ENCODE measurements at places on chromosomes 7 and 10. TPM values are rescaled to one million over a fixed set of nuclear protein-coding genes. Genes with fewer than 3 reads are reported as not detected.

GRCh38 chr7:135205850-135206249 is 5.5 kb downstream of the WDR91 start:
- H3K36me3 ChIP-seq: peaks cover 14% of the 10 kb centered on the region
- H3K4me3 ChIP-seq: no peak overlapping the region
- H3K27ac ChIP-seq: no peak overlapping the region
- H3K27me3 ChIP-seq: no peaks in the 10 kb centered on the region

GRCh38 chr7:120760851-120761250 is 97.1 kb downstream of the TSPAN12 start:
- H3K36me3 ChIP-seq: no peaks in the 10 kb centered on the region
- no peak overlapping the region for H3K27ac ChIP-seq
- no peaks in the 10 kb centered on the region for H3K4me1 ChIP-seq
- no peaks in the 10 kb centered on the region for H3K27me3 ChIP-seq
- H3K4me3 ChIP-seq: no peak overlapping the region
- no peak for DNase-seq

DNA sequence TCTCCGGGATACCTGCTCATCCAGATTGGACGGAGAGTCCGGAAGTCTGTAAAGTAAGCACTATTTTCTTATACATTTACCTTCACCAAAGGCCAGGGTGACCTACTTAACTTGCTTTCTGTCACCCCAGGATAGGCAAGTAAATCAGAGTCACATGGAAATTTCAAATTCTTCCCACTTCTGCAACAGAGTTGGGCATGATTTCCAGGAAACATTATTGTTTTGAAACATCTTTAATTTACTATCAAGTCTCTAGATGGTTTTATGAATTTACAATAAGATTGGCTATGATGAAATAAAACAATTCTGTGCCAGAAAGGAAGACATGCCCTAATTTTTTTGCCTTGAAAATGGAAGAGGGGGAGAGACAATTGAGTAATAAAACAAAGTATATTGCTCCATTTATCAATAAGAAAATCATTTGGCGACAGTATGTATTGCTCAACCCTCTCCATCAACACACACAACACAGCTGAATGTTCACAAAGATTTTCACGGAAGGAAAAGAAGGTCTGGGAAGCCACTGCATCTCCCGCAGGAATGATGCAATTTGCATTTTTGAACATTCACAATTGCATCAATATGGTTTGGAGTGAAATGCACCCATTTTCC is 702.8 kb downstream of the PARD3 start:
- H3K36me3 ChIP-seq: peaks cover 23% of the 10 kb centered on the region
- no peak for DNase-seq
- H3K4me3 ChIP-seq: no peak overlapping the region
- no peak overlapping the region for H3K27ac ChIP-seq
- H3K4me1 ChIP-seq: peaks cover 37% of the 10 kb centered on the region

GRCh38 chr7:80593869-80594586 is 44.4 kb upstream of the CD36 start:
- no peaks in the 10 kb centered on the region for H3K27me3 ChIP-seq
- no peaks in the 10 kb centered on the region for H3K36me3 ChIP-seq
- H3K4me1 ChIP-seq: no peaks in the 10 kb centered on the region
- DNase-seq: no peak
- H3K4me3 ChIP-seq: no peak overlapping the region

GRCh38 chr7:157775560-157776332 is 438.9 kb downstream of the DNAJB6 start:
- H3K27ac ChIP-seq: no peak overlapping the region
- no peaks in the 10 kb centered on the region for H3K4me1 ChIP-seq
- DNase-seq: no peak
- no peak overlapping the region for H3K4me3 ChIP-seq

DNA sequence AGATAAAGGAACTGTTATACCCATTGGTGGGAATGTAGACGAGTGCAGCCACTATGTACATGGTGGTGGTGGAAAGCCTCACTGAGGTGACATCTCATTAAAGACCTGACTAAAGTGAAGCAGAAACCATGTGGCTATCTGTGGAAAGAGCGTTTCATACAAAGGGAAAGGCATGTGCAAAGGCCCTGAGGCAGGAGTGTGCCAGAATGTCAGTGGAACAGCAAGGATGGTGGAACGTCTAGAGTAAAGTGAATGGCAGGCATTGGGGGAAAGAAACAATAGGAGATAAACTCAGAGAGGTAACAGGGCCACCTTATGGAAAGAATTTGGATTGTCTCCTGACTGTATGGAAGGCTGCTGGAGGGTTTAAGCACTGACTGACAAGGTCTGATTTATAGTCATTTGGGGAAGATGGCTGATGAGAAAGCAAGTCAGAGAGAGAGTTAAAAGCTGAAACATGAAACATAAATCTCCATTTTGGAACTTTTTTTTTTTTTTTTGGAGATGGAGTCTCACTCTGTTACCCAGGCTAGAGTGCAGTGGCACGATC is 245.7 kb downstream of the STK31 start:
- DNase-seq: no peak
- no peak overlapping the region for H3K27ac ChIP-seq
- H3K4me1 ChIP-seq: peaks cover 12% of the 10 kb centered on the region

DNA sequence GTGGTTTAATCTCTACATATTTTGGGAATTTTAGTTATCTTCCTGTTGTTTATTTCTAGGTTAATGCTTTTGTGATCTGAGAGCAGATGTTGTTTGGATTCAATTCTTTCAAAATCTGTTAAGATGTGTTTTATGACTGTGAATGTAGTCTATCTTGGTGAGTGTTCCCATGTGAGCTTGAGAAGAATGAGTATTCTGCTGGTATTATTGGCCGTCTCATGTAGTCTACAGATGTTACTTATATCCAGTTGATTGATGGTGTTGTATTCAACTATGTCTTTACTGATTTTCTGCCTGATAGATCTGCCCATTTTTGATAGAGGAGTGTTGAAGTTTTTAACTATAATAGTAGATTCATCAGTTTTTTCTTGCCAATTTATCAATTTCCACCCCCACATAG is 141.4 kb upstream of the FOXP2 start:
- DNase-seq: no peak
- no peak overlapping the region for H3K27ac ChIP-seq
- no peak overlapping the region for H3K4me3 ChIP-seq
- no peaks in the 10 kb centered on the region for H3K36me3 ChIP-seq
- no peaks in the 10 kb centered on the region for H3K4me1 ChIP-seq

DNA sequence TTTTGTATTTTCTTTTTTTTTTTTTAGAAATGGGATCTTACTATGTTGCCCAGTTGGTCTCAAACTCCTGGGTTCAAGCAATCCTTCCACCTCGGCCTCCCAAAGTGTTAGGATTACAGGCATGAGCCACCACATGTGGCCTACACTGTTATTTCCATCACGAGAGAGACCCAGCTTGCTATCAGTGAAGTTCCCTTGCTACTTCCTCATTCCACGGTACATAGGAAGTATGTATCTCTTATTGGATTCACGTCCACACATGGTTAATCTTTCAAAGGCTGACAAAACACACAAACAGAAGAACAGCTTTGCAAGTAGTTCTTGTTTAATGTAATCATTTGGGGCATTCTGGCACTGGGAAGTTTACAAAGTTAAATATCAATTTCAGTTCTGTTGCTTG is 50.9 kb downstream of the DCLRE1A start:
- DNase-seq: no peak
- H3K27ac ChIP-seq: peak overlapping the region; percentile 26

- no peak for DNase-seq
- H3K27me3 ChIP-seq: no peaks in the 10 kb centered on the region
- no peaks in the 10 kb centered on the region for H3K36me3 ChIP-seq
- no peak overlapping the region for H3K4me3 ChIP-seq
- H3K4me1 ChIP-seq: no peaks in the 10 kb centered on the region
These were observed 83.7 kb upstream of the CCDC71L start for GRCh38 chr7:106744563-106745091.

DNA sequence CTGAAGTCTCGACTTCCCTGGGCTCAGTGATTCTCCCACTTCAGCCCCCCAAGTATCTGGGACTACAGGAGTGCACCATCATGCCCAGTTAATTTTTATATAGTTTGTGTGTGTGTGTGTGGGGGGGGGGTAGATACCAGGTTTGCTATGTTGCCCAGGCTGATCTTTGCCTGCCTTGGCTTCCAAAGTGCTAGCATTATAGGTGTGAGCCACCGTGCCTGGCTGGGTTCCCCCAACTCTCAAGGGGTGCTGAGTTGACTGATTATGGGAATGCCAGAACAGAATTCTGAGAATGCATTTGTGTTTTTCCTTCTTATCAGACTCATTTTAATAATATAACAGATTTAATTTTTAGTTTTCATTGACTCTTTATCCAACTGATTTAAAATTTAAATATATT is 19.5 kb downstream of the RPA3 start:
- H3K4me3 ChIP-seq: no peak overlapping the region
- no peaks in the 10 kb centered on the region for H3K27me3 ChIP-seq
- no peaks in the 10 kb centered on the region for H3K36me3 ChIP-seq
- H3K4me1 ChIP-seq: peaks cover 12% of the 10 kb centered on the region
- no peak for DNase-seq

DNA sequence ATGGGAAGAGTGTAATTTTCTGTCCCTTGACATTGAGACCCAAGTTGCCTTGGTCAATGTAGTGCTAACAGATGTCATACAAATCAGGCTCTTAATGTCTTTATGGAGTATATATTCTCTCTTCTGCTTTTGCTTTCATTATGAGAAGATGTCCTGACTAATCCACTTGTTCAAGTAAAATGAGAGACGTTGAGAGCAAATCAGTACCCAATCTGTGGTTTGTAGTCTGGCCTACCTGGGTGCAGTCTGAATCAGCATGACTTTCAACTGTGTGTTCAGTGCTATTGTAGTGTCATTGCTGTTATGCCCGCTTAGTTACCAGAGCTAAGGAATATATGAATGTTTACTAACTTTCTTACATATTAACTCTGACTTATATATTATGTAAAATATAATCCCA is 612.4 kb downstream of the ANKRD7 start:
- H3K4me1 ChIP-seq: no peaks in the 10 kb centered on the region
- H3K36me3 ChIP-seq: no peaks in the 10 kb centered on the region
- H3K27me3 ChIP-seq: no peaks in the 10 kb centered on the region
- no peak overlapping the region for H3K4me3 ChIP-seq
- H3K27ac ChIP-seq: no peak overlapping the region
- DNase-seq: no peak

DNA sequence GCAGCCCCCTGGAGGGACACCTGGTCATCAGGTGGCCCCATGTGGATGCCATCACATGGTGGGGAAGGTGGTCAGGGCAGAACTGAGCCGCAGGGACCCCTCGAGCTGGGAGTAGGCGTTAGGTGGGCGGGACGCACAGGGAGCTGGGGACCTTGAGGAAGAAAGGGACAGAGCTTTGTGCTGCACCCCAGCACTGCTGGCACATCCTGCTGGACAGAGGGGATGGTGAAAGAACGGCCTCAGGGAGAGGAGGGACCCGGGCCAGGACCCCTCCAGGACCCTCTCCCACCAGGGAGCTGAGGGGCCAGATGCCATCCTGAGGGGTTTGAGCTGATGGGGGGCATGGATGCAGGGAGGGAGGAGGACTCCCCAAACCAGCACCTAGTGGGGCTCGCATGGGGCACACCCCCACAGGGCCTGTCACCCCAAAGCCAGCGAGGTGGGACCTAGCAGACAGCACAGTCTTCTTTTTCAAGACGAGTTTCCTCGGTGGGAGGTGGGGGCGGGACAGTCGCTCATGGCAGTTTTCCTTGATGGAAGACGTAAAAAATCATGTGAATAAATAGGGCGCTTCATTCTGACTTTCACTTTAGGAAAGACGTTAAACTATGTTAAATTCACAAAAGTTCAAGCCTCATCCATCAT is 43.3 kb downstream of the STK32C start:
- no peak for DNase-seq
- no peak overlapping the region for H3K4me3 ChIP-seq
- H3K36me3 ChIP-seq: no peaks in the 10 kb centered on the region
- H3K27me3 ChIP-seq: peaks cover 4% of the 10 kb centered on the region

DNA sequence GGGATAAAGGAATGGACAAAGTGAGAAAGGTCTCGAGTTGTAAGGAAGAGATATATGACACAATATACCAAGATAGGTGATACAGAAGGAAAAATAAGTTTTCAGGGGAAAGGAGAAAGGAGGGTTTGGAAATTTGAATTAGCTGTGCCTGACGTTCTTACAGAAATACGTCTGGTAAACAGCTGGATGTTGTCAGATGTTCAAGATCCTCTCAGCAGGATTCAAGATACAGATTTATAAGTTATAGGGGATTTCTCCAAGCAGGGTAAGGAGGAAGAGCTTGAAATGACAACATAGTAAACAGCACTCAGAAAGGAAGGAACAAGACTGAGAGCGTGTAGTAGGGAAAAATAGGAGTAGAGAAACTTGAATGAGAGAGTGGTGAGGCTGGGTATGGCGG is 1184.1 kb downstream of the TYW1 start:
- peaks cover 9% of the 10 kb centered on the region for H3K4me1 ChIP-seq
- no peaks in the 10 kb centered on the region for H3K36me3 ChIP-seq
- no peak overlapping the region for H3K27ac ChIP-seq
- H3K27me3 ChIP-seq: peaks cover 8% of the 10 kb centered on the region
- no peak overlapping the region for H3K4me3 ChIP-seq

GRCh38 chr7:70580161-70580560 is 551.8 kb upstream of the GALNT17 start:
- H3K36me3 ChIP-seq: peaks cover 3% of the 10 kb centered on the region
- no peak for DNase-seq
- no peak overlapping the region for H3K4me3 ChIP-seq
- peaks cover 42% of the 10 kb centered on the region for H3K4me1 ChIP-seq

DNA sequence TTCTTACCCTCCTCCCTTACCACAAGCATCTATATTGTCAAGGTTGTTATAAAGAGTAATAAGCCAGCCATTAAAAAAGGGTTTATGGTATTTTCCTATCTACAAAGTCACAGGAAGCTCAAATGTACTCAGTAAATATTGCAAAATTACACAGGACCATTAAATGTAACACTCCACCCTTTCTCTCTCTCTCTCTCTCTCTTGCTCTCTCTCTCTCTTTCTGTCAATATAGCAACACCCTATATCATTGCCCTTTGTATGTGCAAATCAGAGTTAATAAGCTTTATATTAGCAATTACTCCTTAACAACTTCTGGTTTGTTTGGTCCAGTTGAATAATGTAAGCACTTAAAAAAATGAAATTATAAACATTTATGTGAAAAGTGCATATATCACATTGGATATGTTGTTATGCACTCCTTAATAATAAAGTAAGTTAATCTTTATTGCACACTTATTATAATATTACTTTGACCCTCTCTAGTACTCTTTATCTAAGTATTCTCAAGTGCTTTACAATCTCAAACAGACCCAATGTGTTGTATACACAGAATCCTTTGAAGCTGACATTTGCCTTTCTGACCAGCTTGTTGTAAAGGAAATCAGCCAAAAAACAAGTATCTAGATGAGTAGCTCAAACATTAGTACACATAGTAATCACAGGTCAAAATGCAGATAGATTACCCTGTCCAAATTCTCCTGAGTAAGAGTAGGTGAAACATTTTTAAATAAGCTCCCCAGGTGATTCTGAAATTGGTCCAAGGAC is 93.2 kb downstream of the CFTR start:
- no peaks in the 10 kb centered on the region for H3K4me1 ChIP-seq
- no peak overlapping the region for H3K27ac ChIP-seq
- H3K4me3 ChIP-seq: no peak overlapping the region
- DNase-seq: no peak
- peaks cover 6% of the 10 kb centered on the region for H3K27me3 ChIP-seq

- H3K4me1 ChIP-seq: peaks cover 17% of the 10 kb centered on the region
- H3K36me3 ChIP-seq: no peaks in the 10 kb centered on the region
- H3K4me3 ChIP-seq: no peak overlapping the region
These were observed 24.4 kb upstream of the C10orf67 start for GRCh38 chr10:23368816-23369640.

VOPP1 gene
- 38.9 TPM for total RNA-seq

SLC16A9 gene
- total RNA-seq: 18.2 TPM

MYO1G gene
- total RNA-seq: 0.53 TPM

HOXA3 gene
- total RNA-seq: 92.8 TPM

PNLIPRP3 gene
- total RNA-seq: not detected

OGDHL gene
- 12.3 TPM for total RNA-seq

NPY gene
- 1.5 TPM for total RNA-seq

TUBAL3 gene
- 0.19 TPM for total RNA-seq

Data from type B pancreatic cell (in vitro differentiated cells).